Astrocyte (in vitro differentiated cells and primary cell): ENCODE measurements at places on chromosomes 12 and 14.

- DNase-seq, result no peak
Observed at GRCh38 chr12:1830401-1830845, 10.1 kb downstream of the LRTM2 start.

DNA sequence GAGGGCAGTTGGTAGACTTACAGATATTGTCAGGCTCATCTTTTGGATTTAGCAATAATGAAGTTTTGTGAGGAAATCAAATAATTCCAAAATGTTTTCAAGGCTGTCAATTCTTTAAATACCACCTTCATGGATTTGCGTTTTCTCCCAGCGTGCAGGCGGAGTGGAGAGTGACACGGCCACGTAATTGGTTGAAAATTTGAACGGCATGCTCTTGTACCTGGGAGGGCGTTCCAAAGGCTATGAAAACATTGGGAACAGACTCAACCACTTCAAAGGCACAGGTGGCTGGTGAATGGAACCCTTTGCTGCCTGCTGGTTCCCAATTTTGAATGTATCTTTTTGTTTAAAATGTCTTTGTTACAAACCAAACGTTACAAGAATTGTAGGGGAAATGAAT lies 12.4 kb downstream of the SMIM41 start:
- DNase-seq, result no peak

- DNase-seq, result no peak
Observed at GRCh38 chr12:92961949-92962348, 32.9 kb upstream of the EEA1 start.

GRCh38 chr12:77601069-77601468 lies 229.6 kb upstream of the NAV3 start:
- DNase-seq, result no peak

- DNase-seq, result peak; percentile 38
Observed at GRCh38 chr12:62689042-62689839, 222.6 kb downstream of the MON2 start.

DNA sequence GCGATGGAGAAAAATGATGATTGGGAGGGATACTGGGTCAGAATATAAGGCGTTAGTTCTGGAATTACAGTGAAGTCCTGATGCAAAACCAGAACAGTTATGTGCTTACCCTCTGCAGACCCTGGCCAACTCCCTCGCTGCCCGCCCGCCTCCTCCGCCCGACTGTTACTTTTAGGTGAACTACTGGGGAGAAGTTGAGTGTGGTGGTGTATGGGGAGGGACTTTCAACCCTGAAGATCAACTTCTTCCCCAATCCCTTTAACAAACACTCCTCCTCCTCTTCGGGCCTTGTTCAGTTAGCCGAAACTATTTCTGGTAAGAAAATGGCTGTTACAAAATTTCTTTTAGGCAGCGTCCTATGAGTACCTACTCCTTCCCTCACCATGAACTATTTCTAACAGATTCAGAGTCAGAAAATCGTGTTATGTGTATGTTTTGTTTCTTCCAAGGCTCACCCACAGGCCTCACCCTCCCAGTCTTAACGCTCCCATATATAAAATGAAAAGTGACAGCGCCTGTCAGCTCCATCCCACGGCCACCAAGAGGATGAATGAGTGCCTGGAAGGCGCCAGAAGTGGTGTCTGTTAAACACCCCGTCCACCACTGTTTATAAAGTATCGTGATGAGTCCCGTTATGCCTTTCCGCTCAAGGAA lies 1.3 kb downstream of the FBXO33 start:
- DNase-seq, result no peak

- peak; percentile 80 for DNase-seq
Observed at GRCh38 chr12:100706033-100706432, 88.5 kb upstream of the ANO4 start.
